ENCODE measurements at places on chromosomes 3 and 15.

DNA sequence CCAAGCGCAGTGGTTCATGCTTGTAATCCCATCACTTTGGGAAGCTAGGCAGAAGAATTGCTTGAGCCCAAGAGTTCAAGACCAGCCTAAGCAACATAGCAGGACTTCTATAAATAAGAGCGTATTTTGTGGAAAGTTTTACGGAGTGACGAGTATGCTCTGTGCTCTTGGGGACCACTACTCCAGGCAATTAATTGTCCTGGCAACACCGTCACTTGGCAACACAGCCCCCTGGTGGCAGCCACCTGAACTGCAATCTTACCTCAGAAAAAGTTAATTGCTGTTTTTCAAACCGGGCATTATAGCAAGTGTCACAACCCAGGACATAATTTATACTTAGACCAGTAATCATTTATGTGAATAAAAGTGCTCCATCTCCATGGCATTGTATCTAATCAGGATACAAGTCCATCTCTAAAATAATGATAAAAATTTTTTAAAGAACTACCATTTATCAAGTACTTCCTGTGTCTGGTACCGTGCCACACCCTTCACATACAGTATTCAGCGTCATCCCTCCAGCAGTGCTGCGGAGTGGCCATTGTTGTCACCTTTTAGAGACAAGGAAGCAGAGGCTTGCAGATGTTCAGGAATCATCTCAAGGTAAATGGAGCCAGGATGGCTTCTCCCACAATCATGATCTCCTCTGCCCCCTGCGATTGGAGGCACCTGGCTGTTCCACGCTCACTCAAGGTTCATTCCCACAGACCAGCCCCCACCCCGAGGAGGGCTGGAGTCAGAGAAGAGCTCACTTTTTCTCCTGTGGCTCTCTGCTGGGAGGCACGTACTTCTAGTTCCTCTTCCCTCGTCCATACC is 34.5 kb downstream of the PLA2G4D start:
- DNase-seq, result no peak

- peak; percentile 66 for DNase-seq
These were observed 160.5 kb downstream of the FGF12 start for GRCh38 chr3:192566706-192567290.

DNA sequence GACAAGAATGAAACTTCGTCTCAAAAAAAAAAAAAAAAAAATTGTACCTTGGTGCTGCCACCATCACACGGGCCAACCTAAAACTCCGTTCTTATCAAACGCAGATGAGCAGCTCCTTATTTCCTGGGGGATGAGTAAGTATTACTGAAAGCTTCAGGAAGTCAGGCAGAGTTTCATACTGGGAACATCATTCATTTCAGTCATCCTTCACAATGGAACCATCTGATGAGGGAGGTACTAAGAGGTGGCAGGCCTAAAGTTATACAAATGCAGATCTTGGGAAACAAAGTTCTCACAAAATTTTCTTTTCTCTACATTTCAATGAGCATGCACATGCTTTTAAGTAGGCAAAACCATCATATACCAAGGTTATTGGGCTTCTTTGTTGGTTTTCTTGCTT is 636.0 kb upstream of the LMCD1 start:
- DNase-seq, result no peak

DNA sequence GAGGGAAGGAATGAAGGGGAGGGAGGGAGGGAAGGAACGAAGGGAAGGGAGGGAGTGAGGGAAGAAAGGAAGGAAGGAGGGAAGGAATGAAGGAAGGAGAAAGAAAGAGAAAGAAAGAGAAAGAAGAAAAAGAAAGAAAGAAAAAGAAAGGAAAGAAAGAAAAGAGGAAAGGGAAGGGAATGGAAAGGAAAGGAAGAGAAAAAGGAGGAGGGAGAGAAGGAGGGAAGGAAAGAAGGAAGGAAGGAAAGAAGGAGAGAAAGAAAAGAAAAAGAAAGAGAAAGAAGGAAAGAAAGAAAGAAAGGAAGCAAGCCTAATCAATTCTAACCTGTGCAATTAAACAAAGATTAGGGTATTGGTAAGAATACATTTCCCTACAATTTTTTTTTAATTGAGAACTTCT is 238.6 kb downstream of the PYDC2 start:
- no peak for DNase-seq

GRCh38 chr3:105360003-105360402 is 6.7 kb upstream of the ALCAM start:
- DNase-seq, result no peak

- DNase-seq, result no peak
These were observed 34.9 kb downstream of the RUBCN start for GRCh38 chr3:197701841-197702240.

DNA sequence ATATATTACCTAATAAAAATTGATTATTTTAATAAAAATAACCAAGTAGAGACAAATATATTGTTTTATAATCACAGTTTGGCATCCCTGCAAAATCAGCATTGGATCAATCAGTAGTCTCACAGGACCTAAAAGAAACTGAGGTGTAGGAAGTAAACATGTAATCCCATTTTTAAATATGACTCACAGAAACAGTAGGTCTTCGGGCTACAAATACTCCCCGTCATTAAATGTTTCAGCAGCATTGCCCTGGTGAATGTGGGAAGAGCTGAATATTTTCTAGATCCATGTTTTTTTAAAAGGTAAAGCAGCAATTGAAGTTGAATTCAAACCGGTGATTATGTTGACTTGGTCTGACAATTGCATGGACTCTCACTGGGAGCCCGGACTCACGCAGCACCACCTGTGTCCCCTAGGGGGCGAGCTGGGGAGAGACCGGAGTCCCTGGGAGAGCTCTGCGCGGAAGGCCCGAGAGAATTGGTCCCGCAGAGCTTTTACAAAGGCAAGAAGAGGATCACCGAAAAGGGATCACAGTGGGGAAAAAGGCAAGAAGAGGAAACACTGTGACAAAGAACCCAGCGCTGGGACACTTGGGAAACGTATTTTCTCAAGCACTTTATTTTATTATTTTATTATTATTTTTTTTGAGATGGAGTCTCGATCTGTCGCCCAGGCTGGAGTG is 17.2 kb upstream of the USP3 start:
- DNase-seq, result no peak

DNA sequence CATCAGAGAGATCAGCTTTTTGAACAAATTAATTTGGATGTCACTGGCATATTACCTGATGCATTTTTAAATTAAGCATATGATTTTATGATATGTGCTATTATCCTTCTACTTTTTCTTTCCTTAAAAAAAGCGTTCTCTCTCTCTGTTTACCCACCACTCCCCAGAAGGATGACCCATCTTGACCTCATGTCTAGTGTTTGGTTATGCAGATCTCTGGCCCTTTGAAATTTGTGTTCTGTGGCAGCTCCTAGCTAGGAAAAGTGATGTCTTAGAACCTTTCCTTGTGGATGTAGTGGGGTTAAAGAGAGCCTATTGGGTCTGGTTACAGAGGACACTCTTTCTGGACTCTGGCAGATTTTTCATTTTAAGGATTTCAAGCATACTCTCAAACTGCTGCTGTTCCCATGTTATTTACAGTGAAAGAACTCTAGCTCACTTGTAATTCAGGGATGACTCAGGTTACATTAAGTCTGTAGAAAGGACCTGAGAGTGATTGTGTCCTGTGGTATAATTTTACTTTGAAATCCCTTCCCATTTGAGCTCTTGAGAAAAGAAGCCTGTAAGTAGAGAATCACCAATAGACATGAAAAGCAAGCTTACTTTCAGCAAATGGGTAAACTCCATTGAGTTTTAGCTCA is 23.8 kb downstream of the ARHGEF26 start:
- DNase-seq, result no peak

DNA sequence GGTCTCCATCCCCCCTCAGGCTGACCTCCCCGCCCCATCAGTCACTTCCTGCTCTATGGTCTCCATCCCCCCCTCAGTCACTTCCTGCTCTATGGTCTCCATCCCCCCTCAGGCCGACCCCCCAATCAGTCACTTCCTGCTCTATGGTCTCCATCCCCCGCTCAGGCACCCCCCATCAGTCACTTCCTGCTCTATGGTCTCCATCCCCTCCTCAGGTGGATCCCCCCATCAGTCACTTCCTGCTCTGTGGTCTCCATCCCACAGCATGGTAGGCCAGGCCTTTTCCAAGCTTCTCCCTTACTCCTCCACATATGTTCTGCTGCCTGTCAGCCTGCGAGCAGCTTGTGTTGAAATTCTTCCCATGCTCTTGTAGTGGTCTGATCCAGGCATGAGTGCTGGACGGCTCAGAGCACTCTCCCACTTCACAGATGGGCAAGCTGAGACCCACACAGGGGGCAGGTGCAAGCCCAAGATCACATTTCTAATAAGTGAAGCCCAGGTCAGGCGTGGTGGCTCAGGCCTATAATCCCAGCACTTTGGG is 36.8 kb downstream of the BDH1 start:
- peak; percentile 30 for DNase-seq

DNA sequence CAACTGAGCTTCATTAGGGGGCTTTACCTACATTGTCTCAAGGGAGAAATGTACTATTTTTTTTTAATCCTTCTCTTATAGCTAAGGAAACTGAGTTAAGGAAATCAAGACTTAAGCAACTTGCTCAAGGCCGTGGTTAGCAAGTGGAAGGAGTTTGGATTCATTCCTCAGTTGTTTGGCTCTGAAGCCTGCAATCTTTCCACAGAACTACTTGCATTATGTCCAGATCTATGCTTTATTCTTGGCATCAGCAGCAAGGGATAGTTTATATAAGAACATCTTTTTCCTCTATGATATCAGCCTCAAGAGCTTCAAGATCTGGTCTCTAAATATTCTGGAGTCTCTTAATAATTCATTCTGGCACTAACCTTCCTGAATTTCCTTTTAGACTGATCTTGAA is 182.4 kb downstream of the SV2B start:
- DNase-seq, result no peak

- no peak for DNase-seq
These were observed 153.4 kb downstream of the ERC2 start for GRCh38 chr3:56314842-56315241.

DNA sequence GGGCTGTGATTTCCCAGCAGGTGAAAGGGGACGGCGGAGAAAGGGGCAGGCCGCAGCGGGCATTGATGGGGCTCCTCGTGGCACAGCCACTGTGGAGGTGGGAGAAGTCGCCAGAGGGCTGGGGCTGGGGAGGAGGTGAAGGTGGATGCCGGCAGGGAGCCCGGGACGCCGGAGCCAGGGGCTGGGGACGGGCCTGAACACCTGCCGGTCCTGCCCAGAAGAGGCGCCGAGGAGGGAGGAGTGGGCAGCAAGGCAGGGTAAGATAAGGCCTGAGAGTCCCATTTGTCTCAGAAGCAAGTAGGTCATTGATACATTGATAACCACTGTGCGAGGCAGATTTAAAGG is 571 bp upstream of the RARRES1 start:
- no peak for DNase-seq

DNA sequence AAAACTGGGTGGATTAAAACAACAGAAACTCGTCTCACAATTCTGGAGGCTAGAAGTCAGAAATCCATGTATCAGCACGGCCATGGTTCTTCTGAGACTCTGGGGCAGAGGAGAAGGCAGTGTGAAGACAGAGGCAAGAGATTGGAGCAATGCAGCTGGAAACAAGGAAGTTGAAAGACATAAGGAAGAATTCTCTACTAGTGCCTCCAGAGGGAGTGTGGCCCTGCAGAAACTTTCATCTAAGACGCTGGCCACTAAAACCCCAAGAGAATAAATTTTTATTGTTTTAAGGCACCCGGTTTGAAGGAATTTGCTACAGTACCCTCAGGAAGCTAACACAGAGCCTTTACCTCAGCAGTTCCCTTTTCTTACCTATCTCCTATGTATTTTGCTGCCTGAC is 1012.2 kb upstream of the CADM2 start:
- no peak for DNase-seq

- DNase-seq, result no peak
These were observed 55.9 kb upstream of the PLCL2 start for GRCh38 chr3:16828815-16829214.

DNA sequence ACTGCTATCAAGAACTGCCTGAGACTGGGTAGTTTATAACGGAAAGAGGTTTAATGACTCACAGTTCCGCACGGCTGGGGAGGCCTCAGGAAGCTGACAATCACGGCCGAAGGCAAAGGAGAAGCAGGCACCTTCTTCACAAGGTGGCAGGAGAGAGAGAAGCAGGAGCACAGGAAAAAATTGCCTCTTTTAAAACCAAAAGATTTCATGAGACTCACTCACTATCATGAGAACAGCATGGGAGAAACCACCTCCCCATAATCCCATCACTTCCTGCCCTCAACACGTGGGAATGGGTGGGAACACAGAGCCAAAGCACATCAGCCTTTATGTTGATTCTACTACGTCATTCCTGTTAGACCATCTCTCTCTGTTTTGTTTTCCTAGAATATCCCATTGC is 650.9 kb upstream of the SEMA6D start:
- DNase-seq, result no peak

DNA sequence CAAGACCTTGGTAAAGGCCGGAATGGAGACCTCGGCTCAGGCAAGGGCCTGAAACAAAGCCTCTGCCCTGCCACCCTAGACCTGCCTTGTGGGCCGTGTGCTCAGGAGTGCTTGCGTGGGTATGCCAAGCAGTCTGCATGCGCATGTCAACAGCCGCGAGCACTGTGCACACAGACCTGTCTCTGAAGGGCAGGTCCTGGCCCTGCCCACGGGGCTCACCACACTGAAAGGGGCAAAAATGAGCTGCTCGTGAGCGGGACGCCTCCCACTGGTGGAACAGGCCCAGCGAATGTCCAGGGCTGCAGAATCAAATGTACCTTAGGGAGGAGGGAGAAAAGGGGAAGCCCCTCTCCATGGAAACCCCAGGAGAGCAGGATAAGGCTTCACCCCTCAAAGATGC is 44.3 kb upstream of the FGD5 start:
- DNase-seq, result no peak

GRCh38 chr3:50491023-50491422 is 12.4 kb downstream of the CACNA2D2 start:
- no peak for DNase-seq

- DNase-seq, result no peak
These were observed at the start of gene GALNT15 for GRCh38 chr3:16174389-16174788. Gene GALNT15, plus strand, starts transcription at chr3:16174680. Its CDS starts 472 bp downstream, at chr3:16175152.

GRCh38 chr3:60330107-60330506 is 921.1 kb downstream of the FHIT start:
- no peak for DNase-seq

DNA sequence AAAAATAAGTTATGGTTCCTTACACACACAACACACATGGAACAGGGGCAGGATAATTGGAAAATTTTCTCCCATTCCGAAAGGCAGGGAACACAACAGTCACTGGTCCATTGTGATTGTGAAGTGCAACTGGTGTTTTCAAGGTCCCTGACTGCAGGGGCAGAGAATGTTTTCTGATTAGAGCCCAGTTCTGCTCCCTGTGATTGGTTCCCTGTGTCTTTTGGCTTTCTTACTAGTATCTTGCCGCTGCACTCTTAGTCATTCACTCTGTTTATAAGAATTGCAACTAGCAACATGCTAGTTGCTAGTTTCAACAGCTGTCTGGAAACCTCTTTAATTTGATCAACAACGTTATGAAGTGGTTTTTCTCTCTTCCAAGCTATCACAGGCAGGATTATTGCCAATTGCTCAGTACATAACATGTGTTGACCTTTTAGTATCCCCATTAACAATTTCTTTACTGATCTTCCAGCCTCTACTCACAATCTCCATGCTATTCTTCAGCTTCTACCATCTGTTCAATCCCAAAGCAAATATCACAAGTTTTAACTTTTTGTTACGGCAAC is 177.5 kb downstream of the EPHA6 start:
- DNase-seq, result no peak
